A549 treated with ZK216348 at 1 μM for 4 hours (cell line): ENCODE measurements at places on chromosomes 1 and 21. TPM values are rescaled to one million over a fixed set of nuclear protein-coding genes. Genes with fewer than 3 reads are reported as not detected.

Gene GJB5
- total RNA-seq, result 0.16 to 0.28 TPM (median 0.19 TPM) in 3 of 5 replicates, not detected in the others

Gene PLA2G2D
- not detected in 5 replicates for total RNA-seq

Gene PLD5
- total RNA-seq, result 1.3 to 3.8 TPM (median 2.1 TPM) in 5 replicates

Gene TMEM125
- not detected in 5 replicates for total RNA-seq

Gene CD48
- not detected in 5 replicates for total RNA-seq

Gene LCE3B
- total RNA-seq, result not detected in 5 replicates

Gene HENMT1
- 4.0 to 5.3 TPM (median 4.3 TPM) in 5 replicates for total RNA-seq

Gene THEM4
- total RNA-seq, result 11.9 to 14.4 TPM (median 13.3 TPM) in 5 replicates

Gene S100A16
- 374 to 526 TPM (median 478 TPM) in 5 replicates for total RNA-seq
